Stomach (tissue), 19 donors: ENCODE measurements at places on chromosomes 5 and 9. TPM values are rescaled to one million over a fixed set of nuclear protein-coding genes. Genes with fewer than 3 reads are reported as not detected.

Gene PCDHB8
- total RNA-seq = 0.58 TPM

Gene KCNV2
- not detected for total RNA-seq

Gene WNK2
- 253 TPM for total RNA-seq

Gene HAND1
- total RNA-seq = not detected

Gene ALDH1A1
- total RNA-seq = 135 TPM

Gene DIRAS2
- 1.1 TPM for total RNA-seq

Gene TCF7
- total RNA-seq = 4.6 TPM

Gene ATOSB
- total RNA-seq = 24.9 TPM

Gene OR1J2
- not detected for total RNA-seq
